ENCODE measurements at places on chromosomes 6 and 20. TPM values are rescaled to one million over a fixed set of nuclear protein-coding genes. Genes with fewer than 3 reads are reported as not detected.

DNA sequence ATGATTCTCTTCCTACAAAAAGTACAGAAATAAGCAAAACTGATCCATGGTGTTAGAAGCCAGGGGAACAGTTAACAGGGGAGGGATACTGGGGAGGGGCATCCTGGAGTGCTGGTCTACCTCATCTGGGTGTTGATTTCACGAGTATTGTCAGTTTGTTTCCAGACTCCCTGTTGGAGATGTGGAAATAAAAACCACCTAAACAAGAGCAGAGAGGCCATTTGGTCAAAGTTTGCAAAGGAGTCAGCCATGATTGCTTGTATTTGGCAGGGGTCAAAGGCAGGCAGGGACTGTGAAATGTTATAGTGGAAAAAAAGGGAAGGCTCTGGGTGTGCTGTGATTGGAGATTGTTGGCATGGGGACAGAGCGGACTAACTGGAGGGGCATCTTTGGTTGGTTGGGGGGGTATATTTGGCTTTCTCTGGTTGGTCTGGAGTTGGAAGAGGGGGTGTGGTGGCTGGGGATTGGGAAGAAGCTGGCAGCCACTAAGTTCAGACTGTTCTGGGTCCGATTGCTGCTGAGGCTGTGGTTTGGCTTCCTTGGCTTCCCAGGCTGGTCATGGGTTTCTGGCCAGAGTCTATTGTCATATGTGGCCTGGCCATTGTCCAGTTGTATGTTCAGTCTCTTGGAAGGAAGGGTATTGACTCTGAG is 14.9 kb upstream of the PANK2 start:
- H3K36me3 ChIP-seq = no peaks in the 10 kb centered on the region
- H3K4me3 ChIP-seq = no peak overlapping the region
- H3K27ac ChIP-seq = no peak overlapping the region
- H3K4me1 ChIP-seq = no peaks in the 10 kb centered on the region
- no peak for DNase-seq

GRCh38 chr6:101391772-101392585 is 1.5 kb upstream of the GRIK2 start:
- peaks cover 60% of the 10 kb centered on the region for H3K27me3 ChIP-seq
- H3K27ac ChIP-seq = no peak overlapping the region
- no peak for DNase-seq
- H3K4me1 ChIP-seq = peaks cover 2% of the 10 kb centered on the region
- no peaks in the 10 kb centered on the region for H3K36me3 ChIP-seq
- no peak overlapping the region for H3K4me3 ChIP-seq

DNA sequence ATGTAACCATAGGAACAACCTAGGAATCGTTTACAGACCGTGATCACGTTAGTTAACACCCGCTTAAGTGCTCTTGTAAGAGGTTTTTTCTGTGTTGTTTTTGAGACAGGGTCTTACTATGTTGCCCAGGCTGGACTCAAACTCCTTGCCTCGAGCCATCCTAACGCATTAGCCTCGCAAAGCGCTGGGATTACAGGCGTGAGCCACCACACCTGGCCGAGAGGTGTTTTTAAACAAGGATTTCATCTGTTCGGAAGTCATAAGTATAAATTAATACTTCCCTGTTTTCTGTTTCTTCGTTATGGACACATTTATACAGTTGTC is 727 bp downstream of the MRS2 start:
- H3K27me3 ChIP-seq = no peaks in the 10 kb centered on the region
- H3K4me3 ChIP-seq = peak overlapping the region; percentile 38
- H3K27ac ChIP-seq = no peak overlapping the region
- H3K36me3 ChIP-seq = no peaks in the 10 kb centered on the region
- H3K4me1 ChIP-seq = peaks cover 23% of the 10 kb centered on the region

DNA sequence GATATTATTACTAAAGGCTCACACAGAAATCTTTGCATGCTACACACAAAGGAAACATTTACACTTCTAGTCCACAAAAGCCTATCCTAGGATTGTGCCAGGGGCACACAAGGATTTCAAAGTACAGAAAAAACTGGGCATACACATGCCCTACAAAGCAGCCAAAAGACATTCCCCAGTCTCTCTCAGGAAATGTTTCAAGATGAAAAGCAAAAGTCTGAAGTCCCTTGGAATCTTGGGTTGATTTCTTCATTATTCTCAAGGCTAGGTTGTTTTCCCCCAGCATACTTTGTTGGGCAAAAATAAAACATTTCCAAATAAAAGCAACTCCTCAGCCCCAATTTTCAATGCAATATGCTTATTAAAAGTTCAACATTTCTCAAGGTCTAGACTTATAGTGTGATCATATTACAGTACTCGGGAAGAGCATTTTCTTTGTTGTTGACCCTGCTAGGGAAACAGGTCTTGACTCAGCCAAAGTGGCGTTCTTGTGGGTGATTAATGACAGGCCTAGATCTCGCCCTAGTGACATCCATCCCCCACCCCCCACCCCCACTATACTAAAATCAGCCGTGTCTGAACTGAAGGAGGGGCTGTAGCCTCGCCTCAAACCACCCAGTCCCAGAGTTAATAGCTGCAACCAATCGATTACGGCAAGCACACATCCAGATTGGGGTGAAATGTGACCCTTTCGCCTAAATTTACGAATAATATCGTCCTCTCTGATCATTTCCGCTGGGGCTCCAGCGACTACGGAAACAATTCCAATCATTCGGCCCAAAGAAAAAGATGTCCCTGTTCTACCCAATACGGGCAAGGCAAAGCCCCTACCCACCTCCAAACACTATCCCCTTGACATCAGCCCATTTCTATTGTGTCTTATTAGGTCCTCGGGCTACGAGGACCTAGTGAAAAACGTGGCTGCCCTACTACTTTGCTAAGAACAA is 1.4 kb downstream of the AKIRIN2 start:
- no peaks in the 10 kb centered on the region for H3K36me3 ChIP-seq
- no peaks in the 10 kb centered on the region for H3K27me3 ChIP-seq
- DNase-seq = peak; percentile 71
- peak overlapping the region; percentile 97 for H3K27ac ChIP-seq

DNA sequence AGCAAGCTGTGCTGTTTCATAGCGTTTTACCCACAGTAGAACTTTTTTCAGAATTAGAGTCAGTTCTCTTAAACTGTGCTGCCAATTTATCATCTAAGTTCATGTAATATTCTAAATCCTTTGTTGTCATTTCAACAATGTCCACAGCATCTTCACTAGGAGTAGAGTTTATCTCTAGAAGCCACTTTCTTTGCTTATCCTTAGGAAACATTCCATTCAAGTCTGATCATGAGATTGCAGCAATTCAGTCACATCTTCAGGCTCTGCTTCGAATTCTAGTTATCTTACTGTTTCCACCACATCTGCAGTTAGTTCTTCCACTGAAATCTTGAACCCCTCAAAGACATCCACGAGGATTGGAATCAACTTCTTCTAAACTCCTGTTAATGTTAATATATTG is 12.5 kb downstream of the CTNNBL1 start:
- H3K4me3 ChIP-seq = no peak overlapping the region
- H3K27me3 ChIP-seq = no peaks in the 10 kb centered on the region
- H3K27ac ChIP-seq = no peak overlapping the region
- peaks cover 1% of the 10 kb centered on the region for H3K4me1 ChIP-seq
- no peak for DNase-seq

DNA sequence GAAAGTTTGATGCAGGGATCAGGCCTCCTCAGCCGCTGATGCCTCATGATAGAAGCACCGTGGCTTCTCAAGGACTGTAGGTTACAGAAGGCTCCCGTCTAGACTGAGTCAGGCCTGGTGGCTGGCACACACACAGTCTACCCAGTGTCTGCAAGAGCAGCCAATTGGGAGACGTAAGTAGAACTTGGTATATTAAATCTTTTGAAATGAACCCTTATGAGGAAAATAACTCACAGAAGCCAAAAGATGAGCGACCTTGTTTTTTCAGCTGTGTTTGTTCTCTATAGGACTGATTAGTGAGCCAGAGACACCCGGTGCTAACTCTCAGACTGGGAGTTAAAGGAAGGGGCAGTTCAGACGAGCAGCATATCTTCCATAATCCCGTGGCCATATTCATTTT is 5.9 kb upstream of the PDE10A start:
- H3K36me3 ChIP-seq = no peaks in the 10 kb centered on the region
- DNase-seq = no peak
- H3K27me3 ChIP-seq = peaks cover 70% of the 10 kb centered on the region
- peaks cover 10% of the 10 kb centered on the region for H3K4me1 ChIP-seq
- no peak overlapping the region for H3K27ac ChIP-seq

GRCh38 chr20:32706486-32706885 is 32.7 kb upstream of the C20orf203 start:
- no peaks in the 10 kb centered on the region for H3K36me3 ChIP-seq
- H3K4me3 ChIP-seq = no peak overlapping the region
- H3K27ac ChIP-seq = no peak overlapping the region
- no peak for DNase-seq
- H3K4me1 ChIP-seq = peaks cover 15% of the 10 kb centered on the region

DNA sequence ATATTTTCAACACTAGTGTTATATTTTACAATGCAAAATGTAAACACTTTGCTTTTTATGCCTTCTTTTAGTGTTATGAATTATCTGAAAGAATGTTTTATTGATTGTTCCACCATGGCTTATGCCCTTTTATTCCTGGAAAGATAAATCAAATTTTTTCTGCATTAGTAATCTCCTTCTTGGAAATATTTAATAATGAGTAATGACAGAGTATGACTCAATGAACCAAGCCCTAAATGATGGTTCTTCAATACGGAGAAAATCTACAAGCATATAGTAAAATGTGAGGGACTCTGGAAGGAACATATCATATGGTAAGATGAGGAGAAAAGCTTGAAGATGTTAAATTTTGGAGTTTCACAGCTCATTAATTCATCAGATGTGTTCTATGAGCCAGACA is 929.6 kb downstream of the C6orf118 start:
- no peak overlapping the region for H3K27ac ChIP-seq
- H3K36me3 ChIP-seq = no peaks in the 10 kb centered on the region
- no peak for DNase-seq
- H3K4me3 ChIP-seq = no peak overlapping the region

- no peak for DNase-seq
- H3K4me3 ChIP-seq = no peak overlapping the region
- H3K36me3 ChIP-seq = no peaks in the 10 kb centered on the region
- no peaks in the 10 kb centered on the region for H3K4me1 ChIP-seq
- H3K27ac ChIP-seq = no peak overlapping the region
Measured at GRCh38 chr20:31472395-31473330, 2.3 kb downstream of the DEFB124 start.

DNA sequence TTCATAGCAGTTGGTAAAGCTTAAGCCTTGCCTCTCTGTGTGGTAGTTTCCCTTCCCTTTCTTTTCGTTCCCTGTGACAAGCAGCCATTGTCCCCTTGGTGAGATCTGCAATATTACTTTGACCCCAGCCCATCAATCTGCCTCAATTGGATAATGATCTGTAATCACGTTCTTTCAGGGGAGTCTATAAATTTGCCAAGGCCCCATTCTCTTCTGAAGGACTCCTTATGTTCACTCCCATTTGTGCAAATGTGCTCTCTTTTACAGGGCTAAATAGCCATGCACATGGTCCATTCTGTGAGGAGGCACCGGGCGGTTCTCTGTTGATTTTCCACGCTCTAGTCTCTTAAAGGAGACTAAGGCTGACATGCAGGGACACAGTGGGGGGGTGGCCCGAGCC is 660.4 kb upstream of the SLC35B3 start:
- no peaks in the 10 kb centered on the region for H3K36me3 ChIP-seq
- H3K4me3 ChIP-seq = no peak overlapping the region
- no peak for DNase-seq

- no peaks in the 10 kb centered on the region for H3K36me3 ChIP-seq
- no peak overlapping the region for H3K4me3 ChIP-seq
- no peaks in the 10 kb centered on the region for H3K4me1 ChIP-seq
- no peaks in the 10 kb centered on the region for H3K27me3 ChIP-seq
- peak; percentile 65 for DNase-seq
- no peak overlapping the region for H3K27ac ChIP-seq
Measured at GRCh38 chr6:14799928-14800327, 445.9 kb upstream of the JARID2 start.

DNA sequence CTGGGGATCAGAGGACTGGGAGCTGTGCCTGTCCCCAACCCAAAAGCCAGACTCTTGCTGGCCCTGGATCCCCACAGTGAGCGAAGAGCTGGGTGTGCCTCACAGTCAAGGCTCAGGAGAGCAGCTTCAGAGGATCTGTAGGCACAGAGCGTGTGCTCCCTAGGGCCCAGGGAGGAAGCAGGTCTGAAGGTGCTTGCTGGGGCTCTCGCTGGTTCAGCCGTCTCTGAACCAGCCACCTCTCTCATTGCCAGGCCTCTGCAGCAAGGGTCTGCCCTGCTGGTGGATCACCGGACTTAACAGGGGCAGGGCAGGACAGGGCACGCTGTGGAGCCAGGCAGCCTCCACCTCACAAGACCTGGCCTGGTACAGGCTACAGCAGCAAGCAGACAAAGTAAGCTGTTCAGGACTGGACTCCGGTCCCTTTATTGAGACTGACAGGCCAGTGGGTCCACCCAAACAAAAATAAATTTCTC is 13.8 kb downstream of the PCIF1 start:
- H3K27me3 ChIP-seq = no peaks in the 10 kb centered on the region
- H3K27ac ChIP-seq = no peak overlapping the region
- no peak overlapping the region for H3K4me3 ChIP-seq
- no peaks in the 10 kb centered on the region for H3K4me1 ChIP-seq
- H3K36me3 ChIP-seq = no peaks in the 10 kb centered on the region
- DNase-seq = no peak

HLA-DQA2 gene
- not detected for total RNA-seq

ZNF165 gene
- 9.4 TPM for total RNA-seq

CLVS2 gene
- under 0.01 TPM for total RNA-seq

SNX21 gene
- 19.3 TPM for total RNA-seq

SALL4 gene
- 12.7 TPM for total RNA-seq
